Activated T-helper 2 cell treated with anti-CD3 and anti-CD28 coated beads, Interferon-gamma antibody, Interleukin-2, Interleukin-4, amounts not matched to agents 10 μg/mL and 5 μg/mL and 100 μg/mL, durations not matched to agents 14 hours and 24 hours and 36 hours (primary cell): ENCODE measurements at places on chromosomes 12 and 14. TPM values are rescaled to one million over a fixed set of nuclear protein-coding genes. Genes with fewer than 3 reads are reported as not detected.
A peak's percentile ranks its signal among the peaks of the same experiment; 100 is the strongest.

GRCh38 chr12:117013726-117014125 lies 85.5 kb downstream of the TESC start:
- no peaks in the 10 kb centered on the region for H3K4me1 ChIP-seq
- no peak overlapping the region for H3K27ac ChIP-seq

GRCh38 chr14:49766839-49767238 lies 1.1 kb upstream of the KLHDC2 start:
- no peak for DNase-seq
- H3K4me1 ChIP-seq = peaks cover 31% of the 10 kb centered on the region
- peaks cover 9% of the 10 kb centered on the region for H3K36me3 ChIP-seq
- H3K4me3 ChIP-seq = peak overlapping the region; percentile 96
- H3K27me3 ChIP-seq = no peaks in the 10 kb centered on the region

- peaks cover 90% of the 10 kb centered on the region for H3K27me3 ChIP-seq
- H3K36me3 ChIP-seq = no peaks in the 10 kb centered on the region
- H3K27ac ChIP-seq = no peak overlapping the region
- no peak overlapping the region for H3K4me3 ChIP-seq
These were observed 1.4 kb upstream of the HOXC10 start for GRCh38 chr12:53983568-53983949.

DNA sequence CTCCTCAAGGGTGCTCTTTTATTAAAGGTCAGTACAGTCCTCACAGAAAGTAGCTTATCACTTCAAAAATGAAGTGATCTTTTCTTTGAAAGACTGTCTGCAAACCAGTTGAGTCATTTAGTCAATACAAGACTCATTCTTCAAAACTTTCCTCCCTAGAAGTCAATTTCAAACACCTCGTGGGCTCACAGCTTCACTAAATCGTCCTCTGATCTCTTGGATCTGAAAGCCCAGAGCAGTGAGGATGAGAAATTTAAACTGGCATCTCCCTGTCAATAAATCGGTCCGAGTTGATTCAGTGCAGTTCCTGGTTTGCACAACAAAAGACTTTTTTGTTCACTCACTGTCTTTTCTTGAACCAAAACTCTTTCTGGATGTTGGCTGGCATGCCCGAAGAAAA lies 44.5 kb downstream of the NUAK1 start:
- H3K27me3 ChIP-seq = peaks cover 20% of the 10 kb centered on the region
- no peak overlapping the region for H3K27ac ChIP-seq
- H3K4me3 ChIP-seq = no peak overlapping the region
- H3K36me3 ChIP-seq = no peaks in the 10 kb centered on the region
- no peaks in the 10 kb centered on the region for H3K4me1 ChIP-seq

DNA sequence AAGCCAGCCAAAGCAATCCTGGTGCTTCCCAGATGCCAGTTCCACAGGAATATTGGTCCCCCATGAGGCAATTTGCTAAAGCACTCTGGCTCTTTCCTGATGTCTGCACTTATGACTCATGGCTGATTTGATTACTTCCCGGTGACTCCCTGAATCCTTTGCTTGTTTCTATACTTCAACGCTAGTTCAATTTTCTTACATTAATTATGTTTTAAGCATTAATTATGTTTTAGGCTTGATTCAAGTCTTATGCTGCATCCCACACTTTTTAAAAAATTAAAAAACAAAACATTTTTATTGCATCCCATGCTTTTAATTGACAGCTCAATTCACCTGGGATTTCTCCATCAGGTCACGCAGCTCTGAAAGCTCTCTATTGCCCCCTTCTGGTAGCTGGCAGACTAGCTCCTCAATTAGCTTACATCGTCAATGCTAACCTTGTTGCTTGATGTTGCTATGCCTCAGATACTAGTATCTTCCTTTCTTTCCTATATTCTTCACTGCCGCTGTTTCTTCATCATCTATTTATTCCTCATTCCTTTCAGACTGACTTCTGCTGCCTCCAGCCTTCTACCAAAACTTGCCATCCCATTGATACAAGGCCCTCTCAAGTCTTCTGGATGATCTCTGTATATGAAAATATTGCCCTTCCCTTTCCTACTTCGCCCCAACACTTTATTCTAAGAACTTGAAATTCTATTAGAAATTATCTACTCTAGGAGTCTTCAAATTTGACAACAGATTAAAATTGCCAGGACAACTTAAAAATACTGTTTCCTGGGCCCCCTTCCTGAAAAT lies 32.0 kb downstream of the TSHR start:
- no peak overlapping the region for H3K27ac ChIP-seq
- H3K4me3 ChIP-seq = no peak overlapping the region
- DNase-seq = peak; percentile 44
- peaks cover 10% of the 10 kb centered on the region for H3K27me3 ChIP-seq

Gene SLC22A17
- 2.9 and 3.2 TPM in 2 replicates for total RNA-seq

Gene RAB3IP
- 29.8 and 37.7 TPM in 2 replicates for total RNA-seq

Gene TAS2R43
- 1.1 and 1.8 TPM in 2 replicates for total RNA-seq

Gene ABCD2
- total RNA-seq = 5.8 TPM in 2 replicates
